ENCODE measurements at places on chromosomes 2 and 18.

- no peak for DNase-seq
These were observed 11.8 kb downstream of the CEP68 start for GRCh38 chr2:65067806-65068553.

DNA sequence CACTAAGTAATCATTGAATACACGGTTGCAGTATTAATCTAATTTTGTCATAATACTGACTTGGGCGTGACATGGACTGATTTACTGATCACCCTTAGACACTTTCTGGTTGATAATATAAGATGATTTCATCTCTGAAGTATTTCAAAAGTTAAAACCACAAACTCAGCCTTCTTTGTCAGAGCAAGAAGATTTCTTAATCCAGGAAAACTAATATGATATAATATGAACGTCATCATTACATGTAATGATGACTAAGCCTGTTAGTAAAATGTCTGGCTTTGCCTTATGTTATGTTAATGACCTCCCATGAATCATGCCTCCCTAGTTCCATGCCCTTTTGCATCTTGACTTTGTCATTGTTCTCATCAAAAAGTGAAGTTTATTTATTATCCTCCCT is 1325.0 kb upstream of the CDH2 start:
- DNase-seq: no peak

- no peak for DNase-seq
These were observed 184.4 kb downstream of the MYO3B start for GRCh38 chr2:170362313-170362870.

- no peak for DNase-seq
These were observed 4.9 kb downstream of the VIT start for GRCh38 chr2:36701391-36701795.

DNA sequence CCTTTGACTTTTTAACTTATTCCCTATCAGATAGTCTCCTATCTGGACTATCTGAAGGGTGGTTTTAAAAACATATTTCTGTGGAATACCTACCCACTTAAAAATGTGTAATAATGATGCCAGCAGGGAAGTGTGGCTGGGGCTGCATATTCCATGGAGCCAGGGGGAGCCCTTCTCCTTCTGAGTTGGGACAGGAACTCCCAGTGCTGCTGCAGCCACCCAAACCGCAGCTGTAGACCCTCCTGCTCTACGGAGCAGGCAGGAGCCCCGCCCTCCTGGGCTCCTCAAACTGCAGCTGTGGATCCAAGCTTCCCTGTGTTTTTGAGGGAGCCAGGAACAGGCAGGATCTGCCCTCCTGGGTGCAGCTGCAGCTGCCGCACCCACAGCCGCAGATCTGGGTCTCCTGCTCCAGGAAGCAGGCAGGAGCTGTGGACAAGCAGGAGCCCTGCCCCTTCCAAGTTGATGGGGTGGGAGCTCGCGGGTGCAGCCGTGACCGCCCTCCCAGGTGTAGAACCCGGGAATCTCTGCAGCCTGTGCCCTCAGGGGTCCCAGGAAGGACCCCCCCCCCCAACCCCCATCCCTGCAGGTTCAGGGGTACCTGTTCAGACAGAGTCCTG is 57.8 kb downstream of the PDK1 start:
- no peak for DNase-seq

DNA sequence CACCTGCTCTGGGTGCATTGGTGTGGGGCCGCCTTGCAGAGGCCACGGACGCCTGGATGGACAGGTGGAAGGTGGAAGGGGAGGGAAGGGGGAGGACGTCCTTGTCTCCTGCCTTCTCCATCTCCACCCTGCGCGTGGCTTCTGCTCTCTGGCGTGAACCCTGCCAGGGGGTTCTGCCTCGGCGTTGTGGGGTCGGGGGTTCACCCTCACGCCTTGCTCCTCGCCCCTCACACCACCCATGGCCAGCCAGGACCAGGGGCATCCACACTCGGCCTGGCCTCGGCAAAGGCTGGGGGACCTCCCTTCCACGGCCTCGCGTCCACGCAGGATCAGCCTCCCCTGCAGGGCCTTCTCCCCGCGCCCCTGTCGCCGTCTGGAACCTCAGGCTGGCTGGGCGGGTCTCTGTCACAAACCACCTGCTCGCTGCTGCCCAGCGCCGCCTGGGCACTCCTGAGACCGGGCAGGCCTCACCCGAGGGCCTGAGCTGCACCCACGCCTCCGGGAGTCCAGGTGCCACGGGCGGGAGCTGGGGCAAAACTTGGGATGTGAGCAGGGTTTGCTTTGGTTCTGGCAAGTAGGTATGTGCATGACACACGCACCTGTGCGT is 655.9 kb downstream of the GALR1 start:
- no peak for DNase-seq

GRCh38 chr2:230439590-230439989 is 23.6 kb downstream of the SP100 start:
- no peak for DNase-seq

GRCh38 chr2:66560683-66561082 is 125.8 kb downstream of the MEIS1 start:
- no peak for DNase-seq

- no peak for DNase-seq
These were observed 134.1 kb downstream of the CDC42EP3 start for GRCh38 chr2:37537316-37537715.

- no peak for DNase-seq
These were observed 21.8 kb downstream of the ZAP70 start for GRCh38 chr2:97735161-97735561.

DNA sequence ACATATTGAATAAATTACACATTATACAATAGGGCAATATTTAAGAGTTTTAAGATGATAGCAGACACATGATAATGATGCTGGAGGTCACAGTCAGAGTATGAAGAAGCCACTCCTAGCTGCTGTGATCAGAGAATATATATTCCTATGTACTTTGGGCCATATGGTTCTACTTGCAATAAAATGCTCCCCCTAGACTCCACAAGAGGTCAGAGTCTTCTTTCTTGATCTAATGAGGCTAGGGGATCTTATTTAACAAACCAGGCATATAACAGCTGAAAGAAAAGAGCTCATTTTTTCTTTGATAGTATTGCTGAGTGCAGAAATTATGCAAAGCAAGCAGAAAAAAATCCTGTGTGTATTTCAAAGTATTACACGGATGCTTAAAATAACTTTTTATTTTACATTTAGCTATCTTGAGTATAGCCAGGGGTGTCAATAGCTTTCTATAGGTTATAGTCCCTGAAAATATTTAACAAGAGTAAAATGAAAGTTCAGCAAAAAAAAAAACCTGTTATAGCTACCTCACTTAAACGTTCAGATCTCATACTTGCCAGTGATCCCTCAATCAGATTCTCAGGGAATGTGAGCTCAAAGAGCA is 748.7 kb upstream of the CHAC2 start:
- DNase-seq: no peak

DNA sequence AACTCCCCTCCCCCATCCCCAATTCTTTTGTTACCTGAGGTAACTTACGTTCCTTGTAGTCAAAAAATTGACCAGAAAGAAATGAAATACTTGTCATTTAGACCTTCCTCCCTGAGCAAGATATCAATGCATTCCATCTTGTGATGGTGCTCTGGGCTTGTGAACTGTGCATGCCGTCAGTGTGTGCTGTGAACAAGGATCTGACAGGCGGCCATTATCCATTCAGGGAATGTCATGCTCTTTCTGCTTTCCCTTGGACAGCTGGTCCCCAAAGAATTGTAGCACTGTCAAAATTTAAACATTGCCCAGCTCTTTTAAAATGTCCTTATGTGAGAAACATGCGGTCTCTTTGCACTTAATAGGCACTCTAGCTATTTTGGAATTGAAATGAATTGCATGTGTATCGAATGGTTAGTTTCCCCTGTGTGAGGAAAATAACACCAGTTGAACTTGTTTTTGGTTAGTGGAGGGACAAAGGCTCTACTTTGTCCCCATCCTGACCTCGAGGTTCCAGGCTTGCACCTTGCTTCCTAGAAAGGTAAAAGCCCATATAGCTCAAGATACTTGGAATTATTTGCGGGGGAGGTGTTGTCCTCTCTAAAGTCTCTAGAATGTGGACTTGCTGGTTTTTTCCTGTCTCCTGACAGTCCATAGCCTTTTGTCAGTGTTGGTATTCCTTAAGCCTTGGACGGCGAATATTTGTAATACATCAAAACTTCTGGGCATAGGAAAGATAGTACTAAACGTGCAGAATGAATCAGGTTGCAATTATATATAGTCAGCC is 350.9 kb downstream of the NUP35 start:
- DNase-seq: no peak

DNA sequence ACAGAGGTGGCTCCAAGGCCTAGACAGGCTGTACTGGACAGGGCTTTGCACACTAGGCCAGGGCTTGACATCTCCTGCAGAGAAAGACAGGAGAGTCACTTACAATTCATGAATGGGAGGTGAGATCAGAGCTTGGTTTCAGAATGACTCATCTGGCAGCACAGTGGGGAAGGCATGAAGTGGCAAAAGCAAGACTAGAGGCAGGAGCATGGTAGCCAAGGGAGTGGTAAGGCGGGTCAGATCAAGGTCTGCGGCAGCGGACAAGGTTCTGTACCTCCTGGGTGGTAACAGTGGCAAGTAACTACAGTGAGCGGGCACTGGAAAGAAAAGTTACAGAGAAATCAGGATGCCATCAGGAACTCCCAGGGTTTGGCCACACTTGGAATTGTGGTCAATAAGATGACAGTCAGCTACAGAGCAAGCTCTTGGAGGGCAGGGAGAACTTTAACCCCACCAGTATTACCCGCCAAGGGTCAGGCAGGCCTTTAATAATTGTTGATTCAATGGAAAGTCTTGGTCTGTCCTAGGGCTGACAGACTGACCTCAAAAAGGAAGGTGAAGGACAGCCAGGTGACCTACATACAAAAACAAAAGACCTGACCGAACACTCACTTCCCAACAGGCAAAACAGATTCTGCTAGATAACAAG is 5.7 kb downstream of the MCFD2 start:
- no peak for DNase-seq

DNA sequence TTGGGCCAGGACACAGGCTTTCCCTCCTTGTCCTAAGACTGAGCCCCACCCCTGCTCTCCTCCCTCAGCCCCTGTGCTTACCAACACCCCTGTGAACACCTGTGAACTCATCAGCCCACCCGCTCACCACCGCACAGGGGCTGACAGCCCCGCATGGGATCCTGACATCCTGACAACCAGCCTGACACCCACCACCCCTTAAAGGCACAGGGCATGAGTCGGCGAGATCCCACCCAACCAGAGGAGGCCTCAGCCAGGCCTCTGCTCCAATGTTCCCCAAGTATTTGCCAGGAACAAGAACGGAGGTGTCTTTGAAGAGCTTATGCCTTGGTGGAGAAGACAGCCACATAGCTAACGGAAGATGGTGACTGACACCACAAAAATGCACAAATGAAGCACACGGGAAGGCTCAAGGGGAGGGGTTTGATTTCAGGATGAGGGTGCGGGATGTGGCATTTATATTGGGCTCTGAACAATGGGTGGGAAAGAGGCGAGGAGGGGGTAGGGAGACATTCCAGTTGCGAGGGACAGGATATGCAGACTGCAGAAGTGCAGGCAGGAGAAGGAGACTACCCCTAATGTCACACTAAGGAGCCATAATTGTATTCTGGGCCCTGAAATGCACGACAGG is 11.0 kb downstream of the RAB11FIP5 start:
- DNase-seq: no peak

Data from progenitor cell of endocrine pancreas (in vitro differentiated cells).